ENCODE measurements at places on chromosomes 2 and 18.
A peak's percentile ranks its signal among the peaks of the same experiment; 100 is the strongest.

DNA sequence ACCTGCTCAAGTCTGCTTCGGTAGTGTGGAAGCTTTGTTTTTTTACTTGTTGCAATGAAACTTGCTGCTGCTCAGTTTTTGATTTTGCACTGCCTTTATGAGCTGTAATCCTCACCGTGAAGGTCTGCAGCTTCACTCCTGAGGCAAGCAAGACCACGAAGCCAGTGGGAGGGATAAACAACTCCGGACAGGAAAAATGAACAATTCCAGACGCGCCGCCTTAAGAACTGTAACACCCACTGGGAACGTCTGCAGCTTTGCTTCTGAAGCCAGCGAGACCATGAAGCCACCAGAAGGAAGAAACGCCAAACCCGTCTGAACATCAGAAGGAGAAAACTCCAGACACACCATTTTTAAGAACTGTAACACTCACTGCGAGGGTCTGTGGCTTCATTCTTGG lies 245.7 kb upstream of the REG3G start:
- H3K27me3 ChIP-seq = no peaks in the 10 kb centered on the region
- no peak for DNase-seq
- H3K4me3 ChIP-seq = no peak overlapping the region

DNA sequence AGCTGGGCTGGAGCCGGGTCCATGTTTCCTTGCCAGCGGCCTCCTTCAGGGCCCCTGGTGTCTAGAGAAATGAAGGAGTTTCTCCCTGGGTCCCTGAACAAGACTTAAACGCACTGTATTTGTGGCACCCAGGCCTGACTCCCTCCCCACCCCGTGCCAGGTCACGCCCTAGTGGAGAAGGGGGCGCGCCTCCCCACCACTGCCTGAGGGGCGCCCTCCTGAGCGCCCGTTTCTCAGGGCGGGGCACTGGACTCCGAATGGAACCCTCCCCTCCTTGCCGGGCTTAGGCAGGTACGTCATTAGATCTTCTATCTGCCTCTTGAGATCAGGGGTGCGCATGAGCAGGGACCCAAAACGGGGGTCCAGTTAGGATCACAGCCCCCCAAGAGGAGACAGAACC lies 16.3 kb downstream of the ODC1 start:
- H3K27me3 ChIP-seq = no peaks in the 10 kb centered on the region
- H3K36me3 ChIP-seq = no peaks in the 10 kb centered on the region
- peak overlapping the region; percentile 50 for H3K4me3 ChIP-seq
- no peak overlapping the region for H3K27ac ChIP-seq
- H3K4me1 ChIP-seq = no peaks in the 10 kb centered on the region

- H3K36me3 ChIP-seq = peaks cover 31% of the 10 kb centered on the region
- H3K4me3 ChIP-seq = no peak overlapping the region
- H3K27me3 ChIP-seq = no peaks in the 10 kb centered on the region
- DNase-seq = no peak
- H3K4me1 ChIP-seq = 0 out of 2 replicates have a peak, but pooled peaks cover 3% of the 10 kb centered on the region
These were observed 583.7 kb upstream of the HNMT start for GRCh38 chr2:137380610-137381009.

- no peak overlapping the region for H3K27ac ChIP-seq
- peaks cover 36% of the 10 kb centered on the region for H3K4me1 ChIP-seq
- no peaks in the 10 kb centered on the region for H3K27me3 ChIP-seq
- H3K4me3 ChIP-seq = no peak overlapping the region
- H3K36me3 ChIP-seq = no peaks in the 10 kb centered on the region
These were observed 110.5 kb upstream of the AGAP1 start for GRCh38 chr2:235383272-235383843.

DNA sequence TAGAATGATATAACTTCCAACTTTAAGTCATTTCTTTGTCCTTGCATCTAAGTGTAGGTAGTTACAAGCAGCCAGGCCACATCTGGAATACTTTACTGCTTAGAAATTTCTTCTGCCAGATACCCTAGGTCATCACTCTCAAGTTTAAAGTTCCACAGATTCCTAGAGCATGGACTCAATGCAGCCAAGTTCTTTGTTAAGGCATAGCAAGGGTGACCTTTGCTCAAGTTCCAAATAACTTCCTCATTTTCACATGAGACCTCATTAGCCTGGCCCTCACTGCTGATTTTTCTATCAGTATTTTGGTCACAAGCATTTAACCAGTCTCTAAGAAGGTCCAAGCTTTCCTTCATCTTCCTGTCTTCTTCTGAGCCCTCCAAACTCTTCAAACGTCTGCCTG lies 7.8 kb upstream of the UGT1A9 start:
- H3K4me3 ChIP-seq = no peak overlapping the region
- no peak overlapping the region for H3K27ac ChIP-seq
- H3K36me3 ChIP-seq = no peaks in the 10 kb centered on the region
- H3K4me1 ChIP-seq = no peaks in the 10 kb centered on the region
- peaks cover 3% of the 10 kb centered on the region for H3K27me3 ChIP-seq
- DNase-seq = no peak

- no peaks in the 10 kb centered on the region for H3K36me3 ChIP-seq
- H3K4me3 ChIP-seq = peak overlapping the region; percentile 66
- H3K27me3 ChIP-seq = peaks cover 39% of the 10 kb centered on the region
- DNase-seq = peak; percentile 65
These were observed 124.7 kb upstream of the ZNF516 start for GRCh38 chr18:76619621-76620315.

GRCh38 chr2:46350029-46350689 lies 53.0 kb downstream of the EPAS1 start:
- H3K27ac ChIP-seq = no peak overlapping the region
- H3K27me3 ChIP-seq = no peaks in the 10 kb centered on the region
- H3K4me1 ChIP-seq = peaks cover 28% of the 10 kb centered on the region
- H3K36me3 ChIP-seq = no peaks in the 10 kb centered on the region
- no peak for DNase-seq

DNA sequence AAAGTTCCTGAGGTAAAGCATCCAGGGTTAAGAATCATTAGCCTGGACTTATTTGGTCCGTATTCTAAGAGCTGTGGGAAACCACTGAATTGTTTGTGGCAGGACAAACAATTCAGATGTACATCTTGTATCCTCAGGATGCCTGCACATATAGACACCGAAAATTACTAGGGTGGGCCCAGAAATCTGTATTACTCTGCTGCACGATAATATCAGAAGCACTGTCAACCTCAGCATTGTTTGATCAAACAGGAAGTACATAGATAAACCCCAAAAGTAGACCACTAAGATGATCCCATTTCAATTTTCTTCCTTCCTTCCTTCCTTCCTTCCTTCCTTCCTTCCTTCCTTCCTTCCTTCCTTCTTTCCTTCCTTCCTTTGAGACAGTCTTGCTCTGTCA lies 34.2 kb upstream of the SPRED2 start:
- no peaks in the 10 kb centered on the region for H3K36me3 ChIP-seq
- no peak overlapping the region for H3K27ac ChIP-seq
- no peaks in the 10 kb centered on the region for H3K4me1 ChIP-seq
- peaks cover 2% of the 10 kb centered on the region for H3K27me3 ChIP-seq
- DNase-seq = no peak
- no peak overlapping the region for H3K4me3 ChIP-seq

DNA sequence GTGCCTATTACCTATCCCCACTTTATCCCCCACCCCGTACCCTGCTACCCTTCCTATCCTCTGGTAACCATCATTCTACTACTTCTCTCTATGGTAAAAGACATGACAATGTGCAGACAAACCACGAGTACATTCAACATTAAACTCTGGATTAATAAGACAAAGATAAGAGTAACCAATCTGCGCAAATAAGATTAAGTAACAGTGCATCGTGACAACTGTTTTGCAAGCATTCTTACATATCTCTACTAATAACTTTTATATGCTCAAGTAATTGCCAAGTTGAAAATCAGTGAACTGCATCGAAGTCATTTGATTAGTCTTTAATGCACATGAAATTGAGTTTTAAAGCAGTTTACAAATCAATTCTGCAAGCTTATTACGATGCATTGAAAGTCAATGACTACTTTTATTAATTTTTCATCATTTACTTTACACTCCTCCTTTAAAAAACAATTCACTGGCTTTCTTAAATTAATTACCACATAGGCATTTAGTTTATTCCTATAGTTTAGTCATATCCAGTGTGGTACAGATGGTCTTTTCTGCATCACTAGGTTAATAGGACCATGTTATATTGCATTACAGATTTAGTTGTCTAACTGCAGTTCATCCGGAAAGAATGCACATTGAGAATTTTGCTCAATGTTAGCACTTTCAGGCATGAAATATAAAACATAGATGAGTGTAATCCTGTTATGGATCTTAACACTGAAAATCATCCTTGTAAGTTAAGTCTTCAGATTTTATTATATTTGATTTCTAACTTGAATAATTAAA lies 178.1 kb downstream of the GCA start:
- no peak overlapping the region for H3K4me3 ChIP-seq
- H3K27me3 ChIP-seq = no peaks in the 10 kb centered on the region

- H3K4me1 ChIP-seq = no peaks in the 10 kb centered on the region
- H3K36me3 ChIP-seq = no peaks in the 10 kb centered on the region
- H3K4me3 ChIP-seq = no peak overlapping the region
- no peaks in the 10 kb centered on the region for H3K27me3 ChIP-seq
These were observed 84.7 kb upstream of the RAB27B start for GRCh38 chr18:54743605-54743995.

DNA sequence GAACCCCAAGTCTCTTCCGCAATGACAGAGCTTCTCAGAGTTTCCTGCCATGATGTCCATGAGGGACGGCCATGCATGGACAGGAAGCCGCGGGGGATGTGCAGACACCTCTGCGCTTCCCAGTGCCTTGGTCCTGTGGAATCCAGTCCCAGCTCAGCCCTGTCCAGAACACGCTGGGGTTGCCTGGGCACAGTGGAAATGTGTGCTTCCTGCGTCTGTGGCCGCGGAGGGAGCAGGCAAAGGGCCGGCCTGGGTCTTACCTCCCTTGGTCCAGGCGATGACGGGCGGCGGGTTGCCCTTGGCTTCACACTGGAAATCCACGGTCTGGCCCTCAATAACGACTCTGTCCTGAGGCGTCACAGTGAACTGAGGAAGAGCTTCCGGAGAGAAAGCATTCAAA lies 79.6 kb downstream of the PXDN start:
- 0 out of 2 replicates have a peak, but pooled peaks cover 4% of the 10 kb centered on the region for H3K4me1 ChIP-seq
- H3K27me3 ChIP-seq = no peaks in the 10 kb centered on the region
- no peak overlapping the region for H3K4me3 ChIP-seq
- DNase-seq = no peak

- H3K4me1 ChIP-seq = peaks cover 22% of the 10 kb centered on the region
- H3K36me3 ChIP-seq = no peaks in the 10 kb centered on the region
- DNase-seq = no peak
- H3K4me3 ChIP-seq = no peak overlapping the region
These were observed 1.4 kb upstream of the LAPTM4A start for GRCh38 chr2:20052861-20053281.

Measured in WTC11 (cell line).